ENCODE measurements at places on chromosomes 1 and 21.

- DNase-seq = no peak
These were observed 17.5 kb upstream of the ETV3 start for GRCh38 chr1:157155658-157156057.

- DNase-seq = peak; percentile 14
These were observed 13.7 kb downstream of the ACTRT2 start for GRCh38 chr1:3034728-3035562.

GRCh38 chr1:61432616-61433388 lies 292.1 kb downstream of the TM2D1 start:
- DNase-seq = no peak

DNA sequence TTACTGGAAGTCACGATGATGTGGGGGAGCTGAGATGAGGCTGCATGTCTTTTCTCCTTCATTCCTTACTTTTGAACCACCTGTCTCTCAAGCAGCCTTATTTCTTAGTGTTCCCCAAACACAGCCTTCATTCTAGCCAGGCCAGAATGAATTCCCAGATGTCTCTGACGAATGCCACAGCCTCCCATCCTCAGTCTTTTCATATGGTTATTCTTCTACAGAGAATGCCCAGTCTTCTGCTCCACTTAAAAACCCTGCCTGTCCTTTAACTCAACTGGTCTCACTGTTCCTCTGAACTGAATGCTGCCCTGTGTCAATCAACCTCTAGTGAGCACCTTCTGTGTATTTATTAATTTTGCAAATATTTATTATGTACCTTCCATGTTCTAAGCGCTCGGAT lies 156.2 kb downstream of the PLA2G4A start:
- DNase-seq = no peak

DNA sequence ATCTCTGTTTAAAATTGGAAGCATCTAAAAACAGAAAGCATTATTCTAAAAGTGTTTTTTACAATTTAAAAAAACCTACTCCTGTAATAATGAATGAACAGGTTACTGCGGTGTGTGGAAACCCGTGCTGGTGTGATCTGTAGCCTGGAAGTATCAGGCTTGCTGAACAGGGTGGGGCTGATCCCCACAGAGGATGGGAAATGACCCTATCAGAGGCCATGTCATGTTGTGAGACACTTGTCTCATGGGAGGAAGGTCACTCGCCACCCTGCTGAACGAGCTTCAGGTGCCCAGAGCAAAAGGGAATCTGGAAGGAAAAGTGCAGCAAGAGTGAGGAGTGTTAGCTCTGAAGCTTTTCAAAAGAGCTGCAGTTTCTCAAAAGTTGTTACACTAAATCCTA lies 320.7 kb downstream of the RRAGC start:
- DNase-seq = no peak

DNA sequence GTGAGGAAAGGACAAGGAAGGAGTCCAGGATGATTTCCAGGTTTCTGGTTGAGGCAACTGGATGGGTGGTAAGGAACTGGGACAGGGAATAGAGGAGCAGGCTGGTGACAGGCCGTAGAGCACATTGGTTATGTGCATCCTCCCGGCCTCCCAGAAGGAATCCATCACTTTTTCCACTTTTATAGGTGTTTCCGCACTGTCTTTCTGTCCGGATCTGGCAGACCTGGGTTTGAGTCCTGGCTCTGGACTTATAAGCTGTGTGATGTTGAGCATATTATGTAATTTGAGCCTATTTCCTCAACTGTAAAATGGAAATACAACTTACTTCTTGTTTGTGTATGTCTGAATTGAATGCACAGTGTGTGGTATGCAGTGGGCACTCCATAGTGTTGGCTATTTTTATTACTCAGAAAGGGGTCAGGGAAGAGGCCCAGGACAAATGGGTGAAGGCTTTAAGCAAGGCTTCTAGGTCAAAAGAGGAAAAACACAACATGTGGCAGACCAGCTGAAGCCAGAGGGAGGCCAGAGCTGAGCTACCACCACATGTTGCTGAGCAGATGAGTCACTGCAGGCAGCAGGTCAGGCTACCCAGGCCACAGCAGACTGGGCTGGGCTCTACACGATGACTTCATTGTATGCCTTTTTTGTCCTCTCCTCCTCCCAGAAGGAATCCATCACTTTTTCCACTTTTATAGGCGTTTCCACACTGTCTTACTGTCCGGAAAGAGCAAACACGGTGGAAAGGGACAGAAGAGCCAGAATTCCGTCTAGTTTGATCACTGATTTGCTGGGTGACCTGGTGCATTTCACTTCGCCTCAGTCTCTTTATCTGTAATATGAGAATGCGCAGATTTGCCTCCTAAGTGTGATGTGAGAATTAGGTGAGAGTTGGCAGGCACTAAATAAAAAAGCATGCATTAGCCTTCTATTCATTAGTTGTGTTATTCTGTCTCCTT lies 791 bp upstream of the MAST2 start:
- DNase-seq = no peak

GRCh38 chr1:228405200-228405978 lies 1.2 kb downstream of the TRIM11 start:
- no peak for DNase-seq

DNA sequence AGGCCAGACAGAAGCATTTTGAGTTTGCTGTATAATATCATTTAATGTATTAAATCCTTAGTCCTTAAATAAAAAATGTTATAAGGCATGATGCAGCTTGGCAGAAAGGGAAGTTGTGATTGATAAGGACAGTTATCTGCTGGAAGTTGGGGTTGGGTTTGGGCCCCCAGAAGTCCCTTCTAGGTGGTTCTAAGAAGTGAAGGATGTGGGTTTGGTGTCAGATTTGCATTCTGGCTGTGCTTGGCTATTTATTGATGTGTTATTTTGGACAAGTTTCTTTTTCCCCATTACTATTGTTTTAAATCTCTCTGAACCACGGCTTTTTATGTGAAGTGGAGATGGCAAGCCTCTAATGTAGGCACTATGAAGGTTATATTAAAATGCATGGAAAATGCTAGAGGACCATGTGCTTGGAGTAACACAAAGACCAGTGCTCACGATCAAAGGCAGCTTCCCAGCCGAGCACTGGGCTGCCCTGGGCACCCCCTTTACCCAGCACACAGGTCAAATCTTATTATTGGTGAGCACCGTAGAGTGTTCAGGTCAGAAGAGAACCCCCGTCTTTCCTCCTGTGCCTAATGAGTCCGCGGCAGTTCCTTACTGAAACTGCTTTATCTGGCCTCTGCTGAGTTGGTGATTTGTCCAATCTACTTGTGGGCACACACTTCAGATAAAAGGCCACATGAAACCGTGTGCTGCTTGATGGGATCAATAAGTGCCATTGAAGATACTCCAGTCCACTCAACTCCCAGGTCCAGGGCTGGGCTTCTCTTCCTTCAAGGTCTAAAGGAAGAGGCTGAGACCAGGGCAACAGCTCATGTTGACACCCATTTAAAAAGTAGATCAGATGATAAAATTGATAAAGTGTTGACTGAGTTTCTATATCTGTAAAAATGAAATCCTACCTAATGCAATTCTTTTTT lies 212.0 kb downstream of the PRDM2 start:
- DNase-seq = no peak

DNA sequence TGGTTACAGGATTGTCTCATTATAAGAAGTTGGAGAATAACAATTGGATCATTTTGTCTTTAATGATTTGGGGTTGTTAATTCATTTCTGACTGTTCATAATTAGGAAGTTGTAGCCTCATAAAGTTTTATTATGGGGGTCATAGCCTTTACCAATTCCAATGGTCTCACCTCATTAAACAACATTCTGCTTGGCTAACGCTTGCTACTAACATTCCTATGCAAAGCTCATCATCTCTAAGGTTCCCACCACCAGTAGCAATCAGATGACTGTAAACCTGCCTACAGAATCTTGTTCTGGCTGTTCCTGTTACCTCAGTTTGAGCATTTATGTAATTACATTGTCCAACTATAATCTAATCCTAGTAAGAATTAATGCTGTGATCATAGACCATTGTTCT lies 60.2 kb downstream of the ODF2L start:
- no peak for DNase-seq

- no peak for DNase-seq
These were observed 2.8 kb upstream of the ENAH start for GRCh38 chr1:225655509-225656258.

GRCh38 chr1:17797478-17797877 lies 42.3 kb downstream of the ACTL8 start:
- DNase-seq = no peak

DNA sequence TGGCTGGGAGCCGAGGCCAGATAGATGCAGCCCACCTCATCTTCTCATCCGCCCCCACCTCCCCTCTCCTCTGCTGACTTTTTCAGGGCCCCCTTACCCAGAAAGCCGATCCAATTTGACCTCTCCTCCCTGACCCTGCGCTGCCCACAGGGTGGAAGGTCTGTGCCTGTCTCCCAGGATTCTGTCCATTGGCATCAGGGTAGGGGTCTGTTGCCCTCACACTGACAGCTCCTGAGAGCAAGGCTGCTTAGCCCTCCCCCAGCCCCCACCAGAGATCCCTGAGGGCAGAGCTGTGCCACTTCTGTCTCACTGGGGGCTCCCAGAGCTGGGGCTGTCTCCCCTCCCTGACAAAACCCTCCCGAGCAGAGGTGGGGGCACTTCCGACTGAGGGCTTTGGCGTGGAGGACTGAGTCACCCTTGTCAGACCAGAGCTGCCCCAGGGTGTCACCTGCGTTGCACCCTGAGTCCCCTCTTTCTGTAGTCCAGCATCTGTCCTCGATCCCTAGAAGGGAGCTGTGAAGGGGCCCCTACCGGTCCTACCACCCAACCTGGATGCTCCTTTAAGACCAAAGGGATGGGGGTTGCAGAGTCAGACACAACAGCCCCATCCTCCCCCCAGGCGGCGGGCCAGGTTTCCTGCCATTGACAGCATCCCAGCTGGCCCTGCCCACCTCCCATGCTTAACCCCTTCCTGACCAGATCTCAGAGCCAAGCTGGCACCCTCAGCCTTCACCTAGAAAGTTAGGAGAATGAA lies 2.4 kb upstream of the FAM110D start:
- no peak for DNase-seq

DNA sequence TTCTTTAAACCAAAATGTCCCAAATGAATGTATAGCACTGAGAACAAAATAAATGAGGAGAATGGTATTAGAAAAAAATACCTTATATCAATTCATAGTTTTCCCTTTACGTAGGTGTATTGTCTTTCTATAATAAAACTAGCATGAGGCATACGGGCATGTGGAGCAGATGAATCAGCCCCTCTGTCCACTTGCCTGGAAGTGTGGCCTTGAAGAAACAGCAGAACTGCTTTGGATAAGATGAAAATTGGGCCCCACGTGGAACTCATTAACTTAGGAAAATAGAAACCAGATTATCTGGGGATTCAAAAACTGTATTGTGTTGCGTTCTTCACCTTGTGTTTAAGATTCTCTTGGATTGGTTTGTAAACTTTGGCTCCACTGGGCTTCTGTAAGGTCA lies 356.8 kb upstream of the B3GALT2 start:
- no peak for DNase-seq

- DNase-seq = no peak
These were observed 258.8 kb downstream of the VAV3 start for GRCh38 chr1:107706182-107706581.

GRCh38 chr1:227234998-227235405 lies 83.3 kb downstream of the CDC42BPA start:
- DNase-seq = no peak

GRCh38 chr1:9671377-9672140 lies 20.0 kb downstream of the PIK3CD start:
- DNase-seq = no peak

- no peak for DNase-seq
These were observed 43.6 kb upstream of the GRHL3 start for GRCh38 chr1:24275510-24275909.

DNA sequence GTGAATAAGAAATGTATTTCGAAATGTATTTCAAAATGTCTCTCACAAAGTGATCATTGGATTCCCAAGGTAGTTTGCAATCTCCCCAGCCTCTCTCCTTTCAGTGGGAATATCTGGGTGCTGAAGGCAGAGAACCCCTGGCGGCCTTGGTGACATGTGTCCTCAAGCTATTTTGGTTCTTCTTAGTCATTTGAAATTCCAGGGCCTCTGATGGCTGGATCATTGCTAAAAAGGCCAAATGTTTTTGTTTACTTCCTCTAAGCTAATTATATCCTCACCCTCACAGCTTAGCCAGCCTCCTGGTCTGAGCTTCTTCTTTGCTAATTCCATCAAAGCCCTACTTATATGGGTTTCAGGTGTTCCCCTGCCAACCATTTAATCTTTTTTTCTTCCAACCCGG lies 71.2 kb downstream of the LRRC40 start:
- no peak for DNase-seq

DNA sequence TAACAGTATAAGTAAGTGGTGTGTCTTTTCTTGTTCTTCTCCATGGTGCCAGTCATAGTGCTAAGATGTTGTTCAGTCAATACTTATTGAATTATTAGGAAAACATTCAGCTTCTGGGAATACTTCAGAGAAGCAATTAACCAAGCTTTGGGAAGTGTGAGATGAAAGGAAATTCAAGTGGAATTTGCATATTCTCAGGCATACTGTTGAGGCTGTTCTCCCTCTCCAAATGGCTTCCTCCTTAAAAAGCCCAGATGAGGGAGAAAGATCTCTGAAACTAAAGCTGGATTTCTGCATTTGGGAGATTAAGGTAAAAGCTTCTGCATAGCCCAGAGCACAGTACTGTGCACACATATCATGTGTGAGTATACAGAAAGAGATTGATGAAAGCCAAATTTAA lies 73.4 kb downstream of the MACF1 start:
- no peak for DNase-seq

GRCh38 chr21:33360881-33361602 lies 36.3 kb downstream of the IFNAR1 start:
- peak; percentile 91 for DNase-seq

DNA sequence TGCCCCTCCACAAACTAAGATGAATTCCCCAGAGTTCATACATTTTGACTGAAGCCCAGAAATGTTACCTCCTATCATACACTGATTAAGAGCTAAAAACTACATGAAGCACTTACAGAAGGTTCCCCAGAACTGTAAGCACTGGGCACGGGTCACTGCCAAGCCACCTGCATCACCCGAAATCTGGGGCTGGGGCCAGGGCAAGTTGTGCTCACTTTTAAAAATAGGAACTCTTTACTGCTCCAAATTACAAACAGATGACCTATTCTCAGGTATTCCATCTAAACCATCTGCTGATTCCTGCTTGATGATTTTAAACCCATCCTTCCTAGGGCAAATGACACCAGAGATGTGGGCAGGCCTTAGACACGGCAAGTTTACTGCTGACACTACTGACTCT lies 4.8 kb downstream of the SETD4 start:
- no peak for DNase-seq

DNA sequence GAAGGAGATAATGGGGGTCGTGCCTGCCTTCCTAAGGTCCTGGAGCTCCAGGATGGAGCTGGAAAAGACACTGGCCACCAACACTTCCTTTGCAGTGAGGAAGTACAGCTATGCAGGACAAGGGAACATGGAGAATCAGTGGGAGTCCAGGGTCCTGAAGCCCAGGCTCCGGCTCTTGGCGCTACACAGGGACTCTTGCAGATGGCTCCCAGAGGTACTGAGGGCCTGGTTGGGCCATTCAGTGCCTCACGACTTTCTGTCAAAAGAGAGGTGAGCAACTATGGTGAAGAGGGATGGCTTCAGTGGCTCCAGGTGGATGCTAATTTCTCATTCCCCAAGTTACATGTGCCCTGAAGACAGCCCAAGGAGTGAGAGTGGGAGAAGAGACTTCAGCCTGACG lies 1.8 kb upstream of the ETNK2 start:
- DNase-seq = no peak

- no peak for DNase-seq
These were observed 15.1 kb upstream of the TIPRL start for GRCh38 chr1:168163670-168164069.
